ENCODE measurements at places on chromosomes 7 and 10.

DNA sequence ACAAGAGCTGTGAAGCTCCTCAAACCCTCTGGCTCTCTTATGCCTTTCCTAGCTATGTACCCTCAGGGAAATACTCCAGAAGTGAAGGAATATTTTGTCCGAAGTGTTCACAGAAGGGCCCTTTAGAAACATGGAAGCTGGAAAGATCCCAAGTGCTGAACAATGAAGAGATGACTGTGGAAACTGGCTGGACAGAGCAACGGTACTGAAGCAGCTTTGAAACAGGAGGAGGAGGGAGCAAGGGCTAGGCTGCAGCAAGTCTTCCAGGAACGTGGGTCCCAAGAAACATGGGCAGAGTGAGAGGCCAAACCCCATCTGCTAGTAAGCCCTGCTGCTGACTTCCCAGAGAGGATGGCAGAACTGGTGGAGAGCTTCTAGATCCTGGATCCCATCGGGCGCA is 3.0 kb upstream of the PSAP start:
- DNase-seq: no peak

- no peak for DNase-seq
Observed at GRCh38 chr7:43491984-43492383, 90.9 kb upstream of the STK17A start.

- peak; percentile 31 for DNase-seq
Observed at GRCh38 chr7:24980534-24981170, 674 bp upstream of the OSBPL3 start.

DNA sequence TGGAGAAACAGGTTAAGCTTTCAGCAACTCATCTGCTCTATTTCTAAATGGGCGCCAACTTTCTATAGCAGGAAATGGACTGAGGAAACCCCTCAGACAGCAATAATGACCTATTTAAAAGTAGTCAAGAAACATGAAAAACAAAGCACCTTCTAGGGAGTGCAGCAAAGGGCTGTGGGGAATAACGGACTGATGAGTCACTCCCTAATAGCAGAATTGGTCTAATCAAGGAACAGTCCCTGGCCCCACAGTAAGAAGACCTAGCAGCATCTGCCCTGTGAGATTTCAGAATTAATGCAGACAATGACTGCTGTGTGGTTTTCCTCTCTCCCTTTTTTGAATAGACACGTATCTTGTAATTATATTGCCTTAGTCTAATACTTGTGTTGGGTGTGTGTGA is 602.9 kb downstream of the IPMK start:
- no peak for DNase-seq

DNA sequence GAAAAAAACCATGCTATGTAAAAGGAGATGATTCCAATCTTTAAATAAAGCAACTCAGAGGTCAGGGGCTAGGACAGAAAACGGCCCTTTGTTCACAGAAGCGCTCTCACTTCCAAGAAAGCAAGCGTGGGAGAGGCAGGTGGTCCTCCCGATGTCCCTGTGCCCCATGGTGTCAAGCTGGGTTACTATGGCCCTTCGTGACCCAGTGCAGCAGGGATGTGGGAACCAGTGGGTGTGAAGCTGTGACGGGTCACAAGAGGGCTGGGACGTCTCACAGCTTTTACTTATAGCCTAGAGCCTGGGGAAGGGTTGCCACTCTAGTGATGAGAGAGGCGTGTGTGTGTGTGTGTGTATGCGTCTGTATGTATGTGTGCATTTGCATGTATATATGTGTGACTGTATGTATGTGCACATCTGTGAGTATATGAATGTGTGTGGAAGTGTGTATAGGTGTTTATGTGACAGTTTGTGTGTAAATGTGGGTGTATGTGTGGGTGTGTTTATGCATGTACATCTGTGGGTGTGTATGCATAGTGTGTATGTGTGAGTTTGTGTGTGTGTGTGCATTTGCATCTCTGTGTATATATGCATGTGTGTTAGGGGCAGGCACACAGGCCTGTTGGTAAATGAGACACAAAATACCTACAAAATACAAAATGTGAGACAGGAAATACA is 25.2 kb downstream of the HTRA1 start:
- no peak for DNase-seq

DNA sequence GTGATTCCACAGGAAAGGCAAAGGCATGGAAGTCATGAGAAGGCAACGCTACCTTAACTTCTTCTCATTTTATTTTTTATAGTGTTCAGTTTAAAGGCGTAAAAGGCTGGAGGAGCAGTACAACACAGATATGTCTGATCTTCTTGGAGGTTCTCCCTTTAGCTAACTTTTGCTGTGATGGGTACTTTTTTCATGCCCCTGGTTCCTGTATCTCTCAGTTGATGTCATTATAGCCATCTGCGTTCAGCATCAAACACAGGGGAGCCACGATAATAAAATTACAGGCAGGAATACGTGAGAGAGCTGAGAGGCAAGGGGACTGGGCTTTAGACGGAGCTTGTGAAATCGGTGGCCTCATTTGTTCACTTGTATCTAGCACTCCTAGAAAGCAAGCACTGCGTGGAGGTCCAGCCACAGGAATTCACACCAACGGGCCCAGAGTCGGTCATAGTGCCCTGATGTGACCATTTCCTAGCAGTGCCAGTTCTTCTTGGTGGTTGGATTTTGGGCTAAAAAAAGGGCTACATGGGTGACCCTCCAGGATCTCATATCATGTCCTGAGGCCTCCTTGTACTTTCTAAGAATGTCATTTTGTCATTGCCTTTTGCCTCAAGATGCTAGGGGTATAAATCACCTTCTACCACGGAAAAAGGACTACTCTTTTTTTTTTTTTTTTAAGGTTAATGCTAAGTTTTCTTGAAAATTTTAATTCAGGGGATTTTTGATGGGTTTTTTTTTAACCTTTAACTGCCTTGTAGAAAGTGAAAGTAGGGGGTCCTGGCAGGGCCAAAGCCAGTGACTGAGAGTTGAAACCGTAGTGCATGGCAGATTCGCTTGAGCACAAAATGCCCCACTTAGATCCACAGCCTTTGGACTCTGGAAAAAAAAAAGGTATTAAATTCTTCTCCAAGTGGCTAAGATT is 191.5 kb downstream of the CELF2 start:
- DNase-seq: no peak

- DNase-seq: no peak
Observed at GRCh38 chr7:30968294-30968693, 4.5 kb downstream of the GHRHR start.

GRCh38 chr10:108141064-108141463 is 976.6 kb upstream of the SORCS1 start:
- no peak for DNase-seq

- DNase-seq: no peak
Observed at GRCh38 chr10:68756766-68757165, 35.7 kb downstream of the CCAR1 start.

- DNase-seq: no peak
Observed at GRCh38 chr7:156028521-156028920, 216.3 kb upstream of the SHH start.

DNA sequence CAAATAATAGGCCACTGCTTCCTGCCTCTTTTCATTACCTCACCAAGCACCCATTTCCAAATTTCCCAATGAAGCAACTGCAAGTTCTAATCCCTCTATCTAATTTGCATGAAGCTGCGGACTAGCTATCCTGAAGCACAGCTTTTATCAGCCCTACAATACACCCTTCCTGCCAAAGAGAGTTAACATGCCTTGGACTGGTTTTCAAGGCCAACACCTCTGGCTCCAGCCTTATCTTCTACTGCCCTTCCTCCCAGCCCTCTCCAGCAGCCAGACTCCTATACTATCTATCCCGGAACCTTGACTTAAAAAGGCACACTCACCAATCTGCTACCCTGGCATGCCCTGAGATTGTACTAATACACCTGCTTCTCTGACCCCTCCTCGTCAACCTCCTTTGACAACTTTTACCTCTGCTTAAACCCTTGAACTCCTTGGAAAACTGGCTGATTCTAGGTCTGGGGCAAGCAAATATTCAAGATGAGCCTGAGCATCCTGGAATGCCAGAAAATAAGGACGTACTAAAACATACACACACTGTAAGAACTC is 73.4 kb downstream of the SGMS1 start:
- DNase-seq: no peak

DNA sequence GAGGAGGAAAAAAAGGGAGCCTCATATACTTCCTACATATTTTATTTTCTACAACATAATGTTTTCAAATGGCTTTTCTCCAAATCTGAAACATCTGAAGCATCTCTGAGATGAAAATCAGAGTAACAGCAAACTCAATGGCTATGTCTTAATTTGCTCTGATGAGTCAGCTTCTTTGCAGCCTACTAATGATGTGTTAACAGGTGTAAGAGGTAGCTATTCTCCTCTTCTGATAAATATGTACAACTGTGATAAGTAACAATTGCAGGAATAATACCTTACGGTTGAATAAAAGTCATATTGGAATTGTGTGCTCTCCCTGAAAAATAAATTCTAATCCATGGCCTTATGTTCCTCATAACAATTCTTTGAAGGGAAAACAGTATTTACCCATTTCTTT is 45.2 kb downstream of the GNAT3 start:
- DNase-seq: no peak

- no peak for DNase-seq
Observed at GRCh38 chr7:95330961-95331337, 6.6 kb upstream of the PON1 start.

DNA sequence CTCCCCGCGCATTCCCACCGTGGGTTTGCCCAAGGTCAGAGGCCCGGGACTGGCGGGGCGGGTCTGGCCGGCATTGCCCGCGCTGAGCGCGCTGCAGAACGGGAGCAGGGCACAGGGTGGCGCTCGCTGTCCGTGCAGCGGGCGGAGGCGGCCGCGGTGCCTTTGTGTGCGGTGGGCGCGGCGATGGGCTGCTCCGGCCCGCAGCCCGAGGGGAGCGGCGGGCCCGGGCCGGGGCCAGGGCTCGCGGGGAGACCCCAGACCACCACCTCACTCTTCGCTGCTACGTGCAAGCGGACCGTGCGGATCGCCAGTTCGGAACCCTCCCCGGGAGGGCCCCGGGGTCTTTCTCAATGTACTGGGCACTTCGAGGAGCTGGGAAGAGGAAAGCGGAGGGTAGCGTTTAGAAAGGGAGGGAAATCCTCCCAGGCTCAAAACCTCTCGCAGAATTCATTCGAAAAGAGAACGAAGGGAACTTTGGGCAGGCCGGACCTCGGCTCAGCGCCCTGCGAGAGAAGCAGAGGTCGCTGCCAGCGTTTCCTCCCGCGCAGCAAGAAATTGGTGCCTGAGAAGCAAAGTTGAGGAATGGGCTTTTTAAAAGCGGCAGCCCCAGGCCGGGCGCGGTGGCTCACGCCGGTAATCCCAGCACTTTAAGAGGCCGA is 8.5 kb downstream of the SP8 start:
- DNase-seq: no peak

- DNase-seq: no peak
Observed at GRCh38 chr7:151273651-151274390, 25.3 kb upstream of the SMARCD3 start.

DNA sequence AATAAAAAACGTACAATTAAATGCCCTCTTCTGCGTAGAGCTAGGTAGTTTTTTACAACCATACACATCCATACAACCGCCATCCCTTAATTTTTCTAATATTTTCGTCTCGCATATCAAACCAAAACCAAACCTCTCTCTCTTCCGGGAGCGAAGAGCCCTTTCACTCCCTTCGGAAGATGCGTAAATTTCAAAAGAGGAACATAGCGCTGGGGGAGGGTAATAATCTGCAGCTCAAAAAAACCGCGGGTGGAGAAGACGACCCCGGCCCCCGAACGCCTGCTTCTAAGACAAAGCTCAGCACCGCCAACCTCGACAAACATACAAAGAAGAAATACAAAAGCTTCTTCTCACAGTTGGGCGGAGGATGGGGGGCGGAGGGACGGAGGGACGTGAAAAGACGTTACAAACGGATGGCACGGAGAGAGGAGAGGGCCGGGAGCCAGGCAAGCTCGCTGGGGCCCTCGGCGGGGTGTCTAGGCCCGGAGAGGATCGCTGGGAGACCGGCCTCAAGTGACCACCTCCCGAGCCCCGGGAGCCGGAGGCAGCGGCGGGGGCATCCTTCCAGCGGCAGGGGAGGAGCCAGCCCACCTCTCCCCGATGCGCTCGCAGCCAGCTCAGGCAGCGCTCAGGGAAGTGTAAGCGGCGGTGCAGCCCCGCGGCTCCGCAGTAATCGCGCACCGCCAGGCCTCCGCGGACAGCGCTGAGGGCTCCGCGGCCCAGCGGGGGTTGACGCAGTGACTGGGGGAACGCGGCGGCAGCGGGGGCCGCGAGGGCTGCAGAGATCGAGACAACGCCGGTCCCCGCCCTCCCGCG is 851 bp downstream of the MKRN1 start:
- DNase-seq: peak; percentile 43

DNA sequence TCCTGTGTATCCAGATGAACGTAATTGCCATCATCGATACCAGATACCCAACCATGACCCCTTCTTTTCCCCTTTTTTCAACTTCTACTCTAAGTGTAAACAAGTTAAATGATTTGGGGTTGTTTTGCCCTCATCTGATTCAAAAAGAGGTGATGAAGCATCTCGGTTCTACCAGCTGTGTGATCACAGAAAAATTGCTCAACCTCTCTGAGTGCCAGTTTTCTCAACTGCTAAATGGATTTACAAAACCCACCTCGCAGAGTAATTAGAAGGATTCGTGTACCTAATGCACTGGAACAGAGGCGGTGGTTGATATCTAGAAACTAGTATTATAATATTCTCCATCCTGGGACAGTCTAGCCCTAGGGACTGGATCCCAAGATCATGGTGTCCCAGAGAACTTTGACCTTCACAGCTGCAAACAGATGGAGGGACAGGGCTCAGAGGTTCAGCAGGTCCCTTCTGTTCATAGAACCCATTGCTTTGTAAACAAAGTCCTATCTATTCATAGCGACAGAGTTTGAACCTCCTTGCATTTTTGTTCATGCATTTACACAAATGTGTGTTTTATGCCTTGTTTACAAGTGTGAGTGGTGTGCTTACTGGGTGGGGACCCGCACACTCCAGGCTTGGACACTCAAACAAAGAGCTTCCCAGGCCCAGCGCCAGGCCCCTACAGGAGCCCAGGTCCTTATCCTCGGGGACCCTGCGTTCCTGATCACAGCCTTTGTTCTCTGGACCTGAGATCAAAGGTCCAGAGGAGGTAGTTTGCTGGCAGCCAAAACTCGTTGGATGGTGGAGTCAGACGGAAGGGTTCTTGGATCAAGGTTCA is 46.4 kb downstream of the CALML3 start:
- DNase-seq: no peak

- no peak for DNase-seq
Observed at GRCh38 chr10:47418966-47419365, 34.9 kb upstream of the ZNF488 start.
